ENCODE measurements at places on chromosomes 3 and 15. TPM values are rescaled to one million over a fixed set of nuclear protein-coding genes. Genes with fewer than 3 reads are reported as not detected.
A peak's percentile ranks its signal among the peaks of the same experiment; 100 is the strongest.

LHFPL4 gene
- 2.3 TPM for polyA plus RNA-seq

ZCWPW2 gene
- 0.55 TPM for polyA plus RNA-seq

LAMB2 gene
- polyA plus RNA-seq, result 71.3 TPM

PHLDB2 gene
- 19.5 TPM for polyA plus RNA-seq

ARPC4 gene
- polyA plus RNA-seq, result 71.9 TPM

PLA2G4D gene
- 0.15 TPM for polyA plus RNA-seq

GOLGA6B gene
- polyA plus RNA-seq, result not detected

GRCh38 chr3:99126316-99126715 is 224.8 kb upstream of the DCBLD2 start:
- H3K27me3 ChIP-seq, result no peaks in the 10 kb centered on the region
- no peaks in the 10 kb centered on the region for H3K36me3 ChIP-seq
- no peak for DNase-seq

GRCh38 chr3:126541628-126542339 is 16.9 kb downstream of the C3orf22 start:
- DNase-seq, result peak; percentile 80
- no peaks in the 10 kb centered on the region for H3K36me3 ChIP-seq
- H3K27ac ChIP-seq, result no peak overlapping the region
- H3K27me3 ChIP-seq, result peaks cover 11% of the 10 kb centered on the region

- no peak overlapping the region for H3K27ac ChIP-seq
- no peaks in the 10 kb centered on the region for H3K36me3 ChIP-seq
- H3K4me3 ChIP-seq, result no peak overlapping the region
- H3K4me1 ChIP-seq, result peaks cover 94% of the 10 kb centered on the region
- DNase-seq, result no peak
- no peaks in the 10 kb centered on the region for H3K27me3 ChIP-seq
Observed at GRCh38 chr3:71132995-71133730, 450.4 kb downstream of the FOXP1 start.

DNA sequence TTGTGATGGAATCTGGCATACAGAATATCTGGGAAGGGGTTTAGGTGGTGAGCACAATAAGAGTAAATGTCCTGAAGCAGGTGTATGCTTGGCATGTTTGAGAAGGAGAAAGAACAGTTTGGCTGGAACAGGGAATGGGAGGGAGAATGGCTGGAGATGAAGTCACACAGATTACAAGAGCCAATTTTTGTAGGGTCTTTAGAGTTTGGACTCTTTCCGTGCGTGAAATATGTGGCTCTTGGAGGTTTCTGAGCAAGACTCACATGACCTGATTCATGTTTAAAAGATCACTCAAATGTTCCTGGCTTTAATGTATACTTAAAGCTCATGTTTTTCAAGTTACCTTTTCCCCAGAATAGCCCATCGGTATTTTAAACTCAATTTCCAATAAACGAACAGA is 32.8 kb downstream of the SPRED1 start:
- H3K4me1 ChIP-seq, result peaks cover 6% of the 10 kb centered on the region
- no peak overlapping the region for H3K4me3 ChIP-seq
- DNase-seq, result no peak
- peaks cover 5% of the 10 kb centered on the region for H3K36me3 ChIP-seq

- no peak overlapping the region for H3K27ac ChIP-seq
- no peaks in the 10 kb centered on the region for H3K36me3 ChIP-seq
- no peaks in the 10 kb centered on the region for H3K4me1 ChIP-seq
- no peak overlapping the region for H3K4me3 ChIP-seq
- no peak for DNase-seq
- H3K27me3 ChIP-seq, result no peaks in the 10 kb centered on the region
Observed at GRCh38 chr3:53991240-53991639, 99.6 kb upstream of the SELENOK start.

DNA sequence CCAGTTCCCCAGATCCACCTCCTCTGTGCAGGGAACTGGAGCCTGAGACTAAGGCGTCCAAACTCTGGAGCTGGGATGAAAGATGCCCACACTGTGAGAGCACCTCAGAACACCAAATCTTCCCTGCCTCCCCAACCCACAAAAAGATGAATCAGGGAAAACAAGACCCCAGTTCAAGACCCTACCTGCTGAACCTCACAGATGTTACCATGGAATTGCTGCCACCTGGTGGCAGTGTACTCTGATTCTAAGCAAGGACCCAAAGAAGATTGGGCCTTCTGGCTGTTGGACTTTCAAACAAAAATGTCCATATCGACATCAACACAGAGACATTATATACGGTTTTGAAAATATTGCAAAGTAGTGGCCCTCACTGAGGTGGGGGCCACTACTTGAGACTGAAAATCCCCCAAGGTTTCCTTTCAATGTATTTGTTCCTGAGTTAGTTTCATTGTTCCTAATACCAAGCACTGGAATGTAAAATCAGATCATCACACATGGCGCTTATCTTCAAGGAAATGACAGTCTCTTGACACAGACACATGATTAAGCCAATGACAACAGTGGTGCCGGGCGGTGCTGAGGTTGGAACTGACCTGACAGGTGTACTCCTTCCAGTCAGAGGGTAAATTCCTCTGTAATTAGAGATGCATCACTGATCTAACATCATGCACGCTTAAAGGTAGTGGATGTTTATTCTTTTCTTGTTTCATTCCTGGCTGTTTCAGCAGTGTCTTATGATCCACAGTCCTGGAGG is 67.6 kb downstream of the SLC6A11 start:
- peaks cover 4% of the 10 kb centered on the region for H3K27me3 ChIP-seq
- H3K4me3 ChIP-seq, result no peak overlapping the region
- no peak overlapping the region for H3K27ac ChIP-seq
- no peaks in the 10 kb centered on the region for H3K4me1 ChIP-seq

- no peak for DNase-seq
- H3K27me3 ChIP-seq, result no peaks in the 10 kb centered on the region
- no peak overlapping the region for H3K4me3 ChIP-seq
- H3K4me1 ChIP-seq, result no peaks in the 10 kb centered on the region
- H3K27ac ChIP-seq, result peak overlapping the region; percentile 69
- H3K36me3 ChIP-seq, result no peaks in the 10 kb centered on the region
Observed at GRCh38 chr15:64493641-64494040, 33.3 kb downstream of the ZNF609 start.

GRCh38 chr3:119597548-119598288 is at the start of gene PLA1A:
Gene PLA1A (plus strand): TSS chr3:119597885. CDS start chr3:119597914, 29 bp downstream.
- H3K36me3 ChIP-seq, result no peaks in the 10 kb centered on the region
- no peaks in the 10 kb centered on the region for H3K27me3 ChIP-seq
- no peak for DNase-seq
- H3K4me1 ChIP-seq, result no peaks in the 10 kb centered on the region
- no peak within 1 kb of the TSS for H3K27ac ChIP-seq
- H3K4me3 ChIP-seq, result no peak within 1 kb of the TSS

GRCh38 chr15:70486451-70487386 is 276.6 kb downstream of the UACA start:
- no peaks in the 10 kb centered on the region for H3K36me3 ChIP-seq
- no peak overlapping the region for H3K27ac ChIP-seq
- H3K27me3 ChIP-seq, result no peaks in the 10 kb centered on the region
- DNase-seq, result no peak

- H3K27ac ChIP-seq, result peak overlapping the region; percentile 99
- no peaks in the 10 kb centered on the region for H3K36me3 ChIP-seq
- no peak for DNase-seq
- H3K4me1 ChIP-seq, result peaks cover 68% of the 10 kb centered on the region
Observed at GRCh38 chr3:172173316-172174254, 134.2 kb downstream of the FNDC3B start.

GRCh38 chr3:126978291-126978690 is 4.6 kb upstream of the PLXNA1 start:
- peaks cover 4% of the 10 kb centered on the region for H3K4me1 ChIP-seq
- 0 out of 2 replicates have a peak, but pooled peaks cover 10% of the 10 kb centered on the region for H3K27me3 ChIP-seq
- DNase-seq, result no peak
- H3K4me3 ChIP-seq, result no peak overlapping the region
- no peaks in the 10 kb centered on the region for H3K36me3 ChIP-seq
- no peak overlapping the region for H3K27ac ChIP-seq

GRCh38 chr3:126081618-126082361 is 2.1 kb downstream of the SLC41A3 start:
- no peak overlapping the region for H3K4me3 ChIP-seq
- H3K4me1 ChIP-seq, result 0 out of 2 replicates have a peak, but pooled peaks cover 5% of the 10 kb centered on the region
- H3K36me3 ChIP-seq, result no peaks in the 10 kb centered on the region
- peak; percentile 33 for DNase-seq

GRCh38 chr15:29055876-29056275 is 170.1 kb downstream of the APBA2 start:
- no peak for DNase-seq
- no peaks in the 10 kb centered on the region for H3K36me3 ChIP-seq
- no peaks in the 10 kb centered on the region for H3K27me3 ChIP-seq
- H3K27ac ChIP-seq, result no peak overlapping the region
- peaks cover 19% of the 10 kb centered on the region for H3K4me1 ChIP-seq

DNA sequence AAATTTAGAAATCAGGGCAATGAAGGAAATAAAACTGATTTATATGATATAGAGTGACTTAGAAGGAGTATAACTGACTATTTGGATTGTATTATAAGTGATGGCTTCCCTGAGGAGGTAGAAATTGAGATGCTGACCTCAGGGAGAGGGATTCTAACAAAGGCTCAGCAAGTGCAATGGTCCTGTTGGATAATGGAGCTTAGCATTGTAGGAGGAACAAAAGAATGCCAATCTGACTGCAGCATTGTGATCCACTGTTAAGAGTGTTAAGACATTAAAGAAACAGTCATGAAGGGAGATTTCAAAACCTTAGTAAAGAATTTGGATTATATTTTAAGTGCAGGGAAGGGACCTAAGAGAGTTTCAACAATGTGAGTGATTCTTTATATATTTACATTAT is 158.4 kb upstream of the NAALADL2 start:
- H3K4me3 ChIP-seq, result no peak overlapping the region
- no peaks in the 10 kb centered on the region for H3K36me3 ChIP-seq
- H3K27ac ChIP-seq, result no peak overlapping the region
- H3K27me3 ChIP-seq, result no peaks in the 10 kb centered on the region

GRCh38 chr15:89647191-89647851 is 7.9 kb downstream of the KIF7 start:
- peak; percentile 85 for DNase-seq
- H3K4me1 ChIP-seq, result no peaks in the 10 kb centered on the region
- H3K27me3 ChIP-seq, result 0 out of 2 replicates have a peak, but pooled peaks cover 4% of the 10 kb centered on the region
- H3K27ac ChIP-seq, result no peak overlapping the region
- peak overlapping the region; percentile 37 for H3K4me3 ChIP-seq
- H3K36me3 ChIP-seq, result no peaks in the 10 kb centered on the region

DNA sequence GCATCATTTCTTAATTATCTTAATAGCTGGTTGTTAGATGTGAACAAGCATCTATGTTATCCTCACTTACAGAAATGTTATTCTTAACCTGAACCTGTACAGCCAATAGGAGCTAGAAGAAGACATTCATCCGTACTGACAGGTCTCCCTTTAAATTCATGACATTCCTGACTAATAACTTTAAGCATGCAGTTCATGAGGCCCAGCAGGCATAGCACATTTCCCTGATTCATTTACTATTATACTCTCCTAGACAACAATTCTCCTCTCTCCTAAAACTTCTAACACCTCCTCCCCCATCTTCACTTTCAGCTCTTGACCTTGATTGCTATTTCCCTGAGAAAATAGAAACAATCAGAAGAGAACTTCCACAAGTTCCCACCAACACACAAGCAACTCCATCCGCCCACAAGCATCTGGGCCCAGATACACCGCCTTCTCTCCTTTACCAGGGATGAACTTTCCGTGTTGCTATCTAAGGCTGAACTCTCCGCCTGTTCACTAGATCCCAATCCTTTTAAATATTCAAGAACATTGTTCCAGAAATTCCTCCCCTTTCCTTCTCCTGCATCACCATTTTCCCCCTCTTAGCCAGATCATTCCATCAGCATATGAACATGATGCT is 62.9 kb upstream of the SPRED1 start:
- DNase-seq, result no peak
- no peak overlapping the region for H3K27ac ChIP-seq
- peaks cover 26% of the 10 kb centered on the region for H3K4me1 ChIP-seq
- no peaks in the 10 kb centered on the region for H3K36me3 ChIP-seq
- no peaks in the 10 kb centered on the region for H3K27me3 ChIP-seq
- no peak overlapping the region for H3K4me3 ChIP-seq

- no peaks in the 10 kb centered on the region for H3K36me3 ChIP-seq
- H3K27me3 ChIP-seq, result no peaks in the 10 kb centered on the region
- no peak overlapping the region for H3K4me3 ChIP-seq
- H3K27ac ChIP-seq, result no peak overlapping the region
Observed at GRCh38 chr3:107637416-107638183, 114.8 kb downstream of the BBX start.
